ENCODE measurements at places on chromosomes 2 and 18. TPM values are rescaled to one million over a fixed set of nuclear protein-coding genes. Genes with fewer than 3 reads are reported as not detected.

HMSD gene
- not detected for total RNA-seq

LAMA1 gene
- 1.2 TPM for total RNA-seq

PLEKHA3 gene
- total RNA-seq = 7.2 TPM

PLEKHH2 gene
- total RNA-seq = 48.2 TPM

TMEM163 gene
- not detected for total RNA-seq

FAM228A gene
- 3.9 TPM for total RNA-seq

RNF144A gene
- total RNA-seq = 33.7 TPM

AKAIN1 gene
- total RNA-seq = not detected

ARL4C gene
- total RNA-seq = 10.9 TPM

- no peak for DNase-seq
- H3K4me3 ChIP-seq = no peak overlapping the region
- H3K36me3 ChIP-seq = no peaks in the 10 kb centered on the region
- H3K27me3 ChIP-seq = no peaks in the 10 kb centered on the region
- no peak overlapping the region for H3K27ac ChIP-seq
Measured at GRCh38 chr18:41263956-41264355, 691.1 kb upstream of the PIK3C3 start.

GRCh38 chr2:134457765-134458472 is 204.0 kb downstream of the MGAT5 start:
- H3K27me3 ChIP-seq = no peaks in the 10 kb centered on the region
- DNase-seq = no peak
- H3K4me1 ChIP-seq = no peaks in the 10 kb centered on the region
- no peak overlapping the region for H3K4me3 ChIP-seq
- no peaks in the 10 kb centered on the region for H3K36me3 ChIP-seq

GRCh38 chr18:35376393-35376741 is 770 bp downstream of the ZNF396 start:
- peak overlapping the region; percentile 94 for H3K4me3 ChIP-seq
- H3K27me3 ChIP-seq = no peaks in the 10 kb centered on the region
- no peaks in the 10 kb centered on the region for H3K36me3 ChIP-seq
- peak overlapping the region; percentile 75 for H3K27ac ChIP-seq

DNA sequence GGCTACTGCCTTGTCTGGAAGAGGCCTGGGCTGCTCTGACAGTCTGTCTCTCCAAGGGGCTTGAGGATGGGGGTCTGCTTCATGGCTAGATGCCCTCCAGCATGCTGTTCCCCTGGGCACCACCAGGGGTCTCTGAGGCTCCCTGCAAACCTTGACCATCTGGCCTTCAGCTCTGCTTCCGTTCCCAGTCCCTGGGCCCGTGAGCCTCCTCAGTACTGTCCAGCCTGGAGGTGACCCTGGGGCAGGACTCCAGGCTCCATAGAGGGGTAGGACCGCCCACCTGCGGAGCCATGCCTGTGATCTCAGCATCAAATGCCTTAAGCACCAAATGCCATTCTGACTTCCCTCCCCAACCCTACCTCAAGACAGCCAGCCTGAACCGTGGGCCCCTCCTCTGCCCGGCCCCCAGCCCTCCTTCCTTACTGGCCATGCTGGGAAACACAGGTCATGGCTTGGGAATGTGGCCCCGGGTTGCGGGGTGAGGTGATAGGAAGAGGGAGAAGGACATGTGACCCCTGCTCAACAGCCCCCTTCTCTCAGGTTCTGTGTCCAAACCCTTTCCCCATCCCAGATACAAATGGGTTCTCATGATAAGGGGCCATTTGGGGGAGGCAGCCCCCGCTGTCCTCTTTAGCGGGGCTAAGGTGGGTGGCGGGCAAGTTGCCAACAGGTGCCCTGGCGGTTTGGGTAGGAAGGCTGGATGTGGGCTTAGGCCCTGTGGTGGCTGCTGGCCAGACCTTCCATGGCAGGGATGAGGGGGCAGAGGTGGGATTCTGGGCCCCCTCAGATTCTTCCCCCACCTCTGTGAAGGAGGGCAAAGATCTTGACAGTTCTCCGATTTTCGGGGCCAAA is 25.0 kb downstream of the SPEG start:
- H3K4me3 ChIP-seq = no peak overlapping the region
- H3K27me3 ChIP-seq = peaks cover 20% of the 10 kb centered on the region
- no peaks in the 10 kb centered on the region for H3K4me1 ChIP-seq
- H3K36me3 ChIP-seq = no peaks in the 10 kb centered on the region
- H3K27ac ChIP-seq = peak overlapping the region; percentile 59

DNA sequence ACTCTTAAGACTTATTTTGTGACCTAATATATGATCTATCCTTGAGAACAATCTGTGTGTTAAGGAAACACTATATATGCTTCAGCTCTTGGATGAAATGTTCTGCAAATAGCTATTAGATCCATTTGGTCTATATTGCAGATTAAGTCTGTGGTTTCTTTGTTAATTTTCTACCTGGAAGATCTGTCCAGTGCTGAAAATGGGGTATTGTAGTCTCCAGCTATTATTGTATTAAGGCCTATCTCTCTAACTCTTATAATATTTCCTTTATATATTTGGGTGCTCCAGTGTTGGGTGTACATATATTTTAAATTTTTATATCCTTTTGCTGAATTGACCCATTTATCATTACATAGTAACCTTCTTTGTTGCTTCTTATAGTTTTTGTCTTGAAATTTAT is 992.7 kb upstream of the CDH2 start:
- H3K4me3 ChIP-seq = no peak overlapping the region
- no peak for DNase-seq
- no peaks in the 10 kb centered on the region for H3K36me3 ChIP-seq
- no peaks in the 10 kb centered on the region for H3K4me1 ChIP-seq
- no peaks in the 10 kb centered on the region for H3K27me3 ChIP-seq

- no peaks in the 10 kb centered on the region for H3K27me3 ChIP-seq
- no peak for DNase-seq
- no peak overlapping the region for H3K27ac ChIP-seq
Measured at GRCh38 chr18:70354771-70355170, 65.9 kb downstream of the SOCS6 start.

GRCh38 chr2:112021781-112022231 is 33.3 kb upstream of the TMEM87B start:
- no peaks in the 10 kb centered on the region for H3K4me1 ChIP-seq
- H3K27ac ChIP-seq = no peak overlapping the region
- no peak for DNase-seq
- peaks cover 15% of the 10 kb centered on the region for H3K36me3 ChIP-seq

DNA sequence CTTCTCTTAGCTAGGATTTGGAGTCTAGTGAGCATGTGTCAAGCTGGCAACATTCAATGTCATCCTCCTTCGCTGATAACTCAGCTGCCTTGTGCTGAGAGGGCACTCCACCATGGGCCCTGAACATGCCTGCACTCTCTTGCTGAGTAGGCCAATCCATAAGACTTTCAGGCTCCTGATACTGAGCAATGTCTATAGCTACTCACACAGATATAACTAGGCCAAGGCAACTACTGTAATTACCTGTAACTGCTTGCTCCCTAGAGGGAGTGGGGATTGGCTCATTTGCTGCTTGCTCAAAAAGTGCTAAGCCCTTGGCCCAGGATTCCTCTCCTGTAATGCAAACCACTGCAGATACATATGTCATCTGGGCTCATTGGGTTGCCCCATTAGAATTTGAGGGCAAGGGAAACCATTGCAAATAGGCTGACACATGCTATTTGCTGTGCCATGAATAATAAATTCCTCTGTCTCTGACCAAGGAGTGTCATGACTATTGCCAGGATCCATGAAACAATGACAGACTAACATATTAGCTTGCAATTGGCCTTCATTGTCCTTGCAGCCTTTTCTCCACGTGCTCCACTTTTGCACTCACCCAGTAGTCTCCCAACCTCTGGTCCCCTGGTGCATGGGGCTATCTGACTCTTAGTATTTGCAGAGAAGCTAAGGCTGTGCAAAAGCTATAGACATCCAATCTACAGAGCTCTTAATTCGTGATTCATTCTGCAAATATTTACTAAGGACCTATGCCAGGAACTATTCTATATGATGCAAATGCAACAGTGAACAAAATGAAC is 36.9 kb upstream of the BMPR2 start:
- no peaks in the 10 kb centered on the region for H3K4me1 ChIP-seq
- no peak for DNase-seq
- H3K27me3 ChIP-seq = no peaks in the 10 kb centered on the region
- no peaks in the 10 kb centered on the region for H3K36me3 ChIP-seq
- H3K27ac ChIP-seq = no peak overlapping the region

- DNase-seq = no peak
- no peaks in the 10 kb centered on the region for H3K4me1 ChIP-seq
- no peaks in the 10 kb centered on the region for H3K27me3 ChIP-seq
- no peak overlapping the region for H3K4me3 ChIP-seq
- H3K36me3 ChIP-seq = no peaks in the 10 kb centered on the region
- H3K27ac ChIP-seq = no peak overlapping the region
Measured at GRCh38 chr18:34121200-34121721, 103.5 kb downstream of the NOL4 start.

DNA sequence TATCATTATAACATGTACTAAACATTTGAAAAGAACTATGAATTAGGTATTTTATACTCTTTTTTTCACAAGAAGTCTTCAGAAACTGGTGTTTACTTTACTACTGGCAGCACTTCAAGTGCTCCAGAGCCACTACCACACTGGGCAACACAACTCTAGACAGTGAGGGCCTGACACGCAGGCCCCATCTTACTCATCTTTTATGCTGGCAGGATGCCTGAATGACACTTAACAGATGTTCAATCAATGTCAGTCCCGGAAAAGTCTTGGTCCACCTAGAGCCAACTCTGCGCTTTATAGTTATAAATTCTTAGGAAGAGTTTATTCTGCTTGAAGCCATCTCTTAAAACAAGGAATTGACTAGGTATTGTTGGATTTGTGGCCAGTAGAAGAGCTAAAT is 8.7 kb upstream of the WIPF1 start:
- no peaks in the 10 kb centered on the region for H3K27me3 ChIP-seq
- no peaks in the 10 kb centered on the region for H3K36me3 ChIP-seq
- no peak for DNase-seq
- no peak overlapping the region for H3K4me3 ChIP-seq
- H3K27ac ChIP-seq = peak overlapping the region; percentile 82
- peaks cover 92% of the 10 kb centered on the region for H3K4me1 ChIP-seq

DNA sequence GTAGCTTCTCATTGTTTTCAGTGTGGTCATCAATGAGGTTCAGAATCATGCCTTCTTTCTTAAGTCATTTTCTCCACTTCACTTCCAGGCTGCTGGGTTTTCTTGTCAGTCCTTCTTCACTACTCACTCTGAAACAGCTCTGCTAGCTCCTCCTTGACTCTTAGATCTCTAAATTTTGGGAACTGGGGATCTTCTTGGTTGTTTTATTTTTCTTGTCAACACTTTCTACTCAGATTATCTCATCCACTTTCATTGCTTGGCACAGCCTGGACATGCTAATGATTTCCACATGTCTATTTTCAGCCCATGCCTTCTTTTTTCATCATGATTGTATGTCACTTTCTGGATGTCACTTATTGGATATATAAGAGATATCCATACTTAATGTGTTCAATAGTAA is 517.8 kb upstream of the DSEL start:
- no peak overlapping the region for H3K4me3 ChIP-seq
- no peak overlapping the region for H3K27ac ChIP-seq
- H3K27me3 ChIP-seq = no peaks in the 10 kb centered on the region
- DNase-seq = no peak
- H3K4me1 ChIP-seq = no peaks in the 10 kb centered on the region

DNA sequence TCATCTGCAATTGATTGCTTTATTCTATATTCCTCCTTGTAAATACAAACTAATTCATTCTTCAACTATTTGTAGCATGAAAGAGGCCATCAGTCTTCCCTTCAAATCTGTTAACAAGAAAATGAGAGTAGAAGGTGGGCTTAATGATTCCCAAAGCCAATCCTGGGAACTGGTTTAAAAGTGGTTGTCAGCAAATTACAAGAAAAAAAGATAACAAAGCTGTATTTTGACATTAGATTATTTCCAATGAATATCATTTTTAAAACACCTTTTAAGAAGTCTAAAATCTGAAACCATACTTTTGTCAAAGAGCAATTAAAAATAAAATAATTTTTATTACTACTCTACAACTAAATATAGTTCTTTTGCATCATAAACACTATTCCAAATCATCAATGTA is 139.2 kb downstream of the DYM start:
- no peaks in the 10 kb centered on the region for H3K27me3 ChIP-seq
- H3K36me3 ChIP-seq = peaks cover 7% of the 10 kb centered on the region
- no peak overlapping the region for H3K4me3 ChIP-seq
- H3K4me1 ChIP-seq = no peaks in the 10 kb centered on the region
- H3K27ac ChIP-seq = no peak overlapping the region
- DNase-seq = no peak

DNA sequence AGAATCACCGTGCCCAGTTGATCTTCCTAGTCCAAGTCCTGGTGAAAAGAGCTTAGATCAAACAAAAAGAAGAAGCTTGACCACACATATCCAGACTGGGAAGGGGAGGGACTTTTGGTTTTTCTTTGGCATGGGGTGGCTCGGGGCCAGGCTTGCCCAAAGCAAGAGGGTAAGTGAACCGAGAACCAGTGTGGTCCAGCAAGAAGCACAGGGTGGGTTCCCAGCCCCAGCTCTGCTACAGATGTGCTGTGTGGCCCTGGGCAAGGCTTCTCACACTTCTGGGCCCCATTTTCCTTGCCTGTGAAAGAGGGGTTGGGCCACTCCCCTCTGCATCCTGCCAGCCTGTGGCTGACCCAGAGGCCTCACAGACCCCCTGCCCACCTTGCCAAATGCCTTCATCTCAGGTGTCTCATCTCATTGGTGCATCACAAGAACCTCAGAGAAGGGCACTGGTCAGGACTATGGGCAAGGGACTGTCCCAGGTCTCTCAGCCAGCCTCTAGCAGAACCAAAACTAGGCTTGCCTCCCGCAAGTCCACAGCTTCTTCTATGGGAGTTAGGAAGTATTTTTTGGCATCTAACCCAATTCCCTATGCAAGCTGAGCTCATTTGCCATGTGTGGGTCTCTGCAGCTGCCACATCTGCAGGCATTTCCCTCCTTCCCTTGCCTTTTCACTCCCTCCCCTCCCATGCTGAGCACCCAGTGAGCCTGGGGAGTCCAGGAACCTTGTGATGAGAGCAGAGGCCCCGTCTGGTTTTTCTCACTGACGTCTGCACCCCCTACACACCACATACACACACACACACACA is 6.9 kb downstream of the ATP6V1B1 start:
- DNase-seq = no peak
- no peaks in the 10 kb centered on the region for H3K36me3 ChIP-seq
- no peaks in the 10 kb centered on the region for H3K4me1 ChIP-seq
- H3K27ac ChIP-seq = no peak overlapping the region
- H3K4me3 ChIP-seq = no peak overlapping the region
- H3K27me3 ChIP-seq = peaks cover 14% of the 10 kb centered on the region

- no peaks in the 10 kb centered on the region for H3K36me3 ChIP-seq
- H3K27ac ChIP-seq = no peak overlapping the region
- no peak overlapping the region for H3K4me3 ChIP-seq
- DNase-seq = no peak
- H3K4me1 ChIP-seq = no peaks in the 10 kb centered on the region
Measured at GRCh38 chr2:79041032-79041448, 15.5 kb downstream of the REG3G start.

Data from tibial nerve (tissue), 4 donors.